Suppressor macrophage (primary cell): ENCODE measurements at places on chromosomes 16 and 17.

DNA sequence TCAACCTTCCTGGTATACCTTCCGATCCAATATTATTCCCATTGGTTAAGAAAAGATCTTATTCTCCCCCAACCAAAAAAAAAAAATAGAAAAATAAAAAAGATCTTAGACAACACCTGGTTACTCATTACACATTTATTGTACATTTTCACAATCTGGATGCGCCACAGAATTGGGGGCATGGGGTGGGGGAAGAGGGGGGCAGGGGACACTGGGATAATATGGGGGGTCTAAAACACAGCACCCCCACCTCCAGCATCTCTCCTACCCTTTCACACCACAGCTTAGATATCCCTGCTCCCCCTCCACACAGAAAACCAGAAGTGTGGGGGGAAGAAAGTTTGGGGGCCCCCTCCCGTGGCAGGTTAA is 3.7 kb downstream of the VAMP2 start:
- DNase-seq, result no peak

DNA sequence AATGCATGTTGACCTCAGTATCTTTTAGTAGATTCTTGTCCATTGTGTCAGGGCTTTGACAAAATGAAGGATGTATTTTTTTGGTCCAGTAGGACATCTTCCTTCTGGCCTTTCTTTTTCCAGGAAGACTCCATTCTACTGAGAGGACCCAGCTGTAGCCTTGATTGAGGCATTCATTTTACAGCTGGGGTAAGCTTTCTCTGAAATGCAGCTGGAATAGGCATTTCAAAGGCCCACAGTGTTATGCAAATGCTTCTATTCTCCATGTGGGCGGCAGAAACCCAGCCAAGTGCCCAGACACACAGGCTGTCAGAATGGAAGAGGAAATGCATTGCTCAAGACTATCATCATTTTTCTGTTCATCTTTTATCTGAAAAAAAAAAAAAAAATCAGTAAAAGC is 629.0 kb upstream of the CDH8 start:
- no peak for DNase-seq

- DNase-seq, result peak; percentile 57
Observed at GRCh38 chr17:30965686-30966085, 5.2 kb upstream of the RNF135 start.

DNA sequence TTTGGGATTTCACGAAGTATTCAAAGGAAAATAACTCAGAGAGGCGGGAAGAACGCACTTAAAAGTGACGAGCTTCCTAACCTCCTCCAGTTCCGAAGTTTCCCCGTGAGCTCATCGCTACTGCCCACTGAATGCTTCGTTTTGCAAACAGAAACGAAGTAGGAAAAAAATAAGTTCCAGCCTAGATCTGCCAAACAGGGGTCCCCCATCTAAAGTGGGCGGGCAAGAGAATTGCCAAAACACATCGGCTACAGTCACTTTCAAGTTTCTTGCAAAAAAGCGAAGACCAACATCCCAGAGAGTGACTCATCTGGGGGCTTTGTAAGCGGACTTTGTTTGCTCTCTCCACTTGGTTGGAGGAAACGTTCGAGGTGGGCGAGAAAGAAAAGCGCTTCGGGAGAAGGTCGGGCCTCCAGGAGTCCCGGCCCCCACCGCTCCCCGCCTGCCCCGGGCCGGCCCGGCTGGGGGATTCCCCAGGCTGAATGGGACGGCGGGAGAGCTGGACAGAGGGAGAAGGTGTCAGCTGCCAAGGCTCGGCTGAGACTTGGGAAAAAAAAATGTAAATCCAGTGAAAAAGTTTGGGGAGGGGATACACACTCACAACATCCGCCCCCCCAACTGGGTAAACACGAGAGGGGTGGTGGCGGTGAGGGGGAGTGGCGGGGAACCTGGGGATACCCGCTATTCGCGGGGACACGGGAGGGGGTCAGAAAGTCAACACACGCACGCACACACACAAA is 1.0 kb downstream of the VEZF1 start:
- peak; percentile 65 for DNase-seq

DNA sequence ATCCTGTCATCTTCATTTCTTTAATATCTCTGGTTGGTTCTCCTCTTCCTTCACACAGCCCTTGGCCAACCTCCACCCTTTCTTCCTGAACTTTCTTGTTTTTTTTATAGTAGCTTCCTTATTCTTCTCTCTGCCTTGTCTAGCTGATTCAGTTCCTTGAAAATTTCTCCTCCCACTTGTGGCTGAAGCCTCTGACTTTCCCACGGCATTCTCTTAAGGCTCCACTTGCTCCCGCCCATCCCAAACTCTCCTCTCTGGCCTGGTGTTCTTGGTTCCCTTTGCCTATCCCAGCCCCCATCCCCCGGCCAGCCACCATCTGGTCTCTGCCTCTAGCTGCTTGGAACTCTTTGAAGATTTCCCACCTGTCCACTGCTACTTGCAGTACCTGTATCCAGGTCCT is 29.1 kb downstream of the NLRP1 start:
- DNase-seq, result no peak

DNA sequence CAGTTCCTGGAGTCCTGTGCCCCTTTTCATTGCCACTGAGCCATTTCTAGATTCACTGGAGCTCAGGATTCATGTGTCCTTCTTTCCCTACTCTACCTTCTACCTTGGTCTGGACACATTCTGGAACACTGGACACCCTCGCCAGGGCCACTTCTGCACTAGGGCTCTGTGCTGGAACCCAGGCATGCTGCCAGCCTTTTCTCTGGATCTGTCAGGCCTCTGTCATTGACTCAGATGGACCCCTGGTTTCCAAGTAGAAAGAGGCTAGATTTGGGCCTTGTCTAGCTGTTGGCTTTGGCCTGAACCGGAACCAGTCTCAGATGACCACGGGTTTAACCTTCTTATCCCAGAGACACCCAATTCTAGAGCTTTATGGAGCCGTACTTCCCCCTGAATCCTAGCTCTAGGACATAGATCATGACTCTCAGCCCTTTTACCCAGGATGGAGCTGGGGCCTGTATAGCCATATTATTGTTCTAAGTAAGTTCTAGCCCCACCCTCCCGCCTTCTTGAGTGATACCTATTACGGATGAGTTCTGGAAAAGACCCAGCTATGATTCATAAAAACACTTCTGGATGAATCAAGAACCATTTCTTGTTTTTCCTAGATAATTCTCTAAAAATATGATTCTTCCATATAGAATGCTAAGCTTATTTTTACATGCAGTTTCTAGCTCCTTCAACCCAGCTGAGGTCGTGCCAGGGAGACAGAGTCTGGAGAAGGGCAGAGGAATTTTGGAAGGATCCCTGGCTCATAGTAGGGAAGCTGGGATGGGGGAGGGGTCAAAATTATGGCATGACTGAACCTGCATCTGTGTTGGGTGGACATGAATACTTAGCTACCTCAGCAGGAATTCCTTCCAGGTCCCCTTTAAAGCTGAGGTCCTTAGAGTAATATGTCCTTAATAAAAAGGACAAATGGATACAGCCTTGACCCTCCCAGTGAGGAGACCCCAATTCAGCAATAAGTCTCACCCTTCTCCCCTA is 1.1 kb upstream of the CHRNB1 start:
- no peak for DNase-seq

- no peak for DNase-seq
Observed at GRCh38 chr17:64611369-64611768, 50.7 kb downstream of the SMURF2 start.

GRCh38 chr16:65828296-65828695 is 538.2 kb upstream of the CDH5 start:
- DNase-seq, result no peak

DNA sequence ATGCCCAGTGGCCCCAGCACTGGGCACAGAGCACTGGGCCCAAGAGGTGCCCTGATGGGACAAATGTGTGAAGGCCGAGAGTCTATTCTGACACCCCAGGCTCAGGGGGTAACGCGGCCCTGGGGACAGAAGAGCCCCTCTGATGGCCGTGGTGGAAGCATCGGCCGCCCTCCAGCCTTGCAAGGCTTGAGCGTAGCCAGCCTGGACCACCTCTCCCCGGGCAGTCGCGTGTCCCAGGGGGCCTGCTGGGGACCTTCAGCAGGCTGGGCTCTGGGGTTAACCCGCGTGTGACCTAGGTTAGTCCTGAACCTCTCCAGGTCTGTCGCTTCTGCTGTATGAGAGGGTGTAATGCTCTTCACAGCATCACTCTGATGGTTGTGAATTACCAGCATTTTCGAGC is 40.8 kb downstream of the NOS2 start:
- DNase-seq, result no peak

- DNase-seq, result no peak
Observed at GRCh38 chr17:74816905-74817620, 40.9 kb upstream of the NAT9 start.

GRCh38 chr17:34416116-34416515 is 53.1 kb upstream of the CCL1 start:
- no peak for DNase-seq

GRCh38 chr16:87734644-87735043 is 31.1 kb downstream of the KLHDC4 start:
- no peak for DNase-seq

DNA sequence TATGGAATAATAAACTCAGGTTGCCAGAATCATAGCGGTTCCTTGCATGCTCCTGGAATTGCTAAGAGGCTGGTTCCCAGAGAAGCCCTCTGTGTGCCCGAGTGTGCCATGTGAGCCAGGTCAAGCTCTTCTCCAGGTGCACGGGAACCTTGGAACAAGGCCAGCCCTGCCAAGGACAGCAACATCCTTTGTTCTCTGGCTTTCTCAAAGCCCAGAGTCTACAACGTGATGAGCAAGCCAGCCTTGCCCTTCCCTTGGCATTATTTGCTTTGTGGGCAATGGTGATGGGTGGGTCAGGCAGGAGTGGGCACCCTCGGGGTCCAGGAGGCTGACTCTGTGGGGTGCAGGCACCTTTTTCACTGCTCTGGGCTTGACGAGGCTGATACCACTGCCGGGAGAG is 14.2 kb upstream of the SEC14L1 start:
- DNase-seq, result no peak

GRCh38 chr17:61443475-61443882 is 8.7 kb upstream of the TBX4 start:
- DNase-seq, result no peak

GRCh38 chr16:30187971-30188561 is 4.7 kb downstream of the CORO1A start:
- no peak for DNase-seq

DNA sequence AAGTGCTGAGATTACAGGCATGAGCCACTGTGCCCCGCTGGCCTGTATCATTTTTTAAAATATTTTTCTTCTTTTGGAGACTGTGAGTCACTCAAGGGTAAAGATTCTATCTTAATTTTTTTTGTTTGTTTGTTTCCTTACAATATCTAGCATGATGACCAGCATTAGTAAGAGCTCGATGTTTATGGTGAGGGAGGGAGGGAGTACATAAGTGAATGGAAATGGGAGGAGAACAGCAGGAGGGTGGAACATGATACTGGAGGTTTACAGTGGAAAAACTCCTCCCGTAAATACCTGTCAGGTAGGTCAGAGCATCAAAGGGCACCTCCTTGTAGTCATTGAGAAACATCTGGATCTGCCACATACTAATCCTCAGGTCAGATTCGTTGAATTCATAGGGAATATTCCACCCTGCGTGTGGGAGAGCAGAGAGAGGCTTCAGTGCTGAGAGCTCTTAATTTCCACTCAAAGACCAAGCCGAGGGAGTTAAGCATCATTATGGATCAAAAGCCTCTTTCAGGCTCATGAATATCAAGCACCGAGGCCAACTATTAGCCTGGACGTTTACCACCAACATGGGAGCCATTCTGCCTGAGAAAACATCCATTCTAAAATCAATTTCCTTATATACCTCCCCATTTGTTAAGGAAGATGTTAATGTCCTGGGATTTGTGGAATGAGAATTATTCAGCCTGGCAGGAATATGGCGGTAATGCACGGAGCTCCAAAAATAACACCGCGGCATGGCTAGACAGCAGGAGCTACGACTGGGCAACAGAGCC is 51.8 kb downstream of the LYRM1 start:
- no peak for DNase-seq

GRCh38 chr16:65495106-65495505 is 373.2 kb upstream of the CDH11 start:
- DNase-seq, result no peak

- DNase-seq, result no peak
Observed at GRCh38 chr16:57951204-57951960, 19.5 kb downstream of the CNGB1 start.

DNA sequence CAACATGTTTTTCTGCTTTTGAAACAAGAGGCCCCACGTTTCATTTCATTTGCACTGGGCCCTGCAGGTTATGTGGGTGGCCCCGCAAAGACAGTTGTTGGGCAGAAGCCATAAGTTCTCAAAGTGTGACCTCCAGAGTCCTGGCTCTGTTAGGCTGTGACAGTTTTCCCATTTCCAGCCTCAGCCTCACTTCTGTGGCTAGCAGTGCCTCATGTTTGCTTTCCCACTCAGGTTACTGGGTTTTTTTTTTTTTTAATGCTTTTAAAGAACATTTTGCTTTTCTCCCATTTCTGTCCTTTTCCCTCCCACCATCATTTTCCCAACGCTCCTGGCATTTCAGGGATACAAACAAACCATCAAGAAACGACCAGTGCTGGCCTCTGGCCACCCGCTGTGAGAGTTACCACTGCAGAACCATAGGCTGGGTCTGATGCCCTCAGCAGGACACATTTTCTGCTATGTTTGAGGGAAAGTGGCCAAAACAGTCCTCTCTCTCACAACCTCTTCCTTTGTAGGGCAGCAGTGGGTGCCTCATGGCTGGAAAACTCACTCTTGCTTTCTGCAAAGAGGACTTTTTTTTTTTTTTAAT is 159.0 kb upstream of the MPHOSPH6 start:
- DNase-seq, result no peak

DNA sequence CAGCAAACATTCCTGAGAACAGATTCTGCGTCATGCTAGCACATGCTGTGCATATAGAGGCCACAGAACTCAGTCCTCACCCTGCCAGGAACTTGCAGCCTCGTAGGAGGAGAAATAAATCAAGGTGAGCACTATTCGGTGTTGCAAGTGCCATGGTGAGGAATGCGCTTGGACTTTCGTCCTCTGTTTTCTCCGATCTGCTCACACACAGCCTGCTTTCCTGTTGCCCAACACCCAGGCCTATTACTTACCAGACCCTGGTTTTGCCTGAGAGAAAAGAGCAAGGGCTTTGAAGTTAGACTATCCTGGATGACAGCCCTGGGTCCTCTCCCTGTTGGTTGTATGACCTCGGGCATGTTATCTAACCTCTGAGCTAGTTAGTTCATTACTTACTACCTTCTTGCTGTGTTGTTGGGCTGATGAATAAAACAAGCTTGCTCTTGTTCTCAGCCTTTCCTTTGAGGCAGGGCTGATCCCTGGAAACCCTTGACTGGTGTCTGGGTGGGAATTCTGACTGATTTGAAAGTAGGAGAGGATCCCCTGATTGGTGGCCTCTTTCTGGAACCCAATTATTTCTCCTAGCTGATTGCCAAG is 2.9 kb downstream of the ACSF2 start:
- DNase-seq, result no peak

GRCh38 chr17:74202938-74203337 is 540 bp upstream of the RPL38 start:
- DNase-seq, result no peak
